ENCODE measurements at places on chromosomes 4 and X. TPM values are rescaled to one million over a fixed set of nuclear protein-coding genes. Genes with fewer than 3 reads are reported as not detected.

DNA sequence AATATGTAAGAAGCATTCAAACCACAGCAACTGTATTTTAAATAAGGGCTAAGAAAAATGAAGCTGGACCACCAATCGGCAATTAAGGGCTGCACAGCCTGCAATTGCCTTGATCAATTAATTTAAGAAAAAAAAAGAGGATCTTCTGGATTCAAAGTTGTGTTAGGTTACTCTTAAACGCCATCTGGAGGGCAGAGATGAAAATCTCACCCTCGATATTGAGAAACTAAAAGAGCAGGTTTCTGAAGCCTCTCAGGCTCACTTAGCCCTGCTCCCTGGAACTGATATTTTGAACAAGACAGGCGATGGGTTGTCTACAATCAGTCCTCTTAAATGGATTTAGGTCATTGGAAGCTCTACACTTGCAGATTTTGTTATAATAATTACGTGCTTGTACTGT lies 579.4 kb downstream of the GRXCR1 start:
- no peak for DNase-seq
- H3K27ac ChIP-seq, result no peak overlapping the region
- no peak overlapping the region for H3K4me3 ChIP-seq
- H3K4me1 ChIP-seq, result no peaks in the 10 kb centered on the region
- H3K36me3 ChIP-seq, result no peaks in the 10 kb centered on the region
- H3K27me3 ChIP-seq, result no peaks in the 10 kb centered on the region

PALLD gene
- total RNA-seq, result 86.1 TPM

GLRA2 gene
- total RNA-seq, result 0.09 TPM

GRCh38 chr4:78185117-78185516 lies 128.0 kb downstream of the FRAS1 start:
- H3K4me1 ChIP-seq, result no peaks in the 10 kb centered on the region
- DNase-seq, result no peak
- no peaks in the 10 kb centered on the region for H3K36me3 ChIP-seq
- H3K27ac ChIP-seq, result no peak overlapping the region

OR13H1 gene
- not detected for total RNA-seq

TMEM31 gene
- total RNA-seq, result 0.18 TPM

KCND1 gene
- 0.66 TPM for total RNA-seq

- peaks cover 8% of the 10 kb centered on the region for H3K27me3 ChIP-seq
- H3K4me3 ChIP-seq, result no peak overlapping the region
- peak; percentile 65 for DNase-seq
- no peak overlapping the region for H3K27ac ChIP-seq
- no peaks in the 10 kb centered on the region for H3K36me3 ChIP-seq
Measured at GRCh38 chr4:5998333-5998936, 19.8 kb downstream of the C4orf50 start.

SYP gene
- 1.2 TPM for total RNA-seq

- peaks cover 53% of the 10 kb centered on the region for H3K4me1 ChIP-seq
- H3K27me3 ChIP-seq, result peaks cover 64% of the 10 kb centered on the region
Measured at GRCh38 chr4:133151691-133152329, 2.7 kb downstream of the PCDH10 start.

- no peak for DNase-seq
- no peaks in the 10 kb centered on the region for H3K4me1 ChIP-seq
- H3K36me3 ChIP-seq, result no peaks in the 10 kb centered on the region
Measured at GRCh38 chrX:24341795-24342194, 18.6 kb upstream of the SUPT20HL1 start.

- DNase-seq, result no peak
- no peak overlapping the region for H3K27ac ChIP-seq
- no peaks in the 10 kb centered on the region for H3K4me1 ChIP-seq
Measured at GRCh38 chr4:104017213-104017612, 297.4 kb upstream of the TACR3 start.
